ENCODE measurements at places on chromosomes 2 and 18.
A peak's percentile ranks its signal among the peaks of the same experiment; 100 is the strongest.

GRCh38 chr2:236633775-236634560, 64.3 kb downstream of the ACKR3 start:
- DNase-seq, result no peak

DNA sequence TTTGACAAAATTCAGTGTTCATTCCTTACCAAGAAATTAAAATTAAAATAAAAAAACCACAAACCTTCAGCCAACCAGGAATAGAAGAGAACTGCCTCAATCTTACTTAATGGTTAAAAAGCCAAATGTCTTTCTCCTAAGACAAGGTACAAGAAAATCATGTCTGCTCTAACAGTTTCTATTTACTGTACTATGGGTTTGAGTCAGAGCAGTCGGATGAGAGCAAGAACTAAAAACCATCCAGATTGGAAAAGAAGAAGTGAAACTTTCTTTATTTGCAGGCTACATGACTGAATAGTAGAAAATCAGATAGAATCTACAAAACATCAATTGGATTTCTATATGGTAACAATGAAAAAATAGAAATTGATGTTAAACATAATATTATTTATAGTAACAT, 555.5 kb upstream of the TNP1 start:
- no peak for DNase-seq

DNA sequence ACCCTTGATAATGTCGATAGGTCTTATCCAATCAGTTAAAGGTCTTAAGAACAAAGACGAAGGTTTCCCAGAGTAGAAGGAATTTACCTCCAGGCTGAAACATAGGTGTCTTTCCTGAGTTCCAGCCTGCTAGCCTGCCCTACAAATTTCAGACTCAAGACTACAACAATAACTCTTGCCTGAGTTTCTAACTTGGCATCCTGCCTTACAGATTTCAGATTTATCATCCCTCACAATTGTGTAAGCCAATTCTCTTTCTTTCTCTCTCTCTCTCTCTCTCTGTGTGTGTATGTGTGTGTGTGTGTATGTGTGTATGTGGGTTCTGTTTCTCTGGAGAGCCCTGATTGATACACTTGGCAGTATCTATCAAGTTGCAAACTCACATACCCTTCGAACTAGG, 37.2 kb upstream of the B4GALT6 start:
- DNase-seq, result no peak

DNA sequence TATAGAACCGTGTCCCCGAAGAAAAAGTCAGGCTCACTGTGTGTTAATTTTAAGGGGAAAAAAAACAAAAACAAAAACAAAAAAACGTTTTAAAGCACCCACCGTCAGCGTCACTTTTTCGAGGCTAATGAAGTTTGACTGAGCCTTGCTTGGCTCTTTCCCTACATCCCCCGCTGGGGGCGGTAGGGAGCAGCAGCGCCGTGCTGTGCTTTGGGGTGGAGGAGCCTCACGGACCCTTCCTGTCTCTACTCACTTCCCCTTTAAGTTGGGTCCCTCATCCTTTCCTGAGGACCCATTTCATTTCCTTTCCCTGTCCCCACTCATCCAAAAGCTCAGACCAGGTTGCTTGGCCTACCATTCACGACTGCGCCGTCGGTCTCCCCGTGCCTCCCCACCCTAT, 82.8 kb upstream of the RPL31 start:
- no peak for DNase-seq

DNA sequence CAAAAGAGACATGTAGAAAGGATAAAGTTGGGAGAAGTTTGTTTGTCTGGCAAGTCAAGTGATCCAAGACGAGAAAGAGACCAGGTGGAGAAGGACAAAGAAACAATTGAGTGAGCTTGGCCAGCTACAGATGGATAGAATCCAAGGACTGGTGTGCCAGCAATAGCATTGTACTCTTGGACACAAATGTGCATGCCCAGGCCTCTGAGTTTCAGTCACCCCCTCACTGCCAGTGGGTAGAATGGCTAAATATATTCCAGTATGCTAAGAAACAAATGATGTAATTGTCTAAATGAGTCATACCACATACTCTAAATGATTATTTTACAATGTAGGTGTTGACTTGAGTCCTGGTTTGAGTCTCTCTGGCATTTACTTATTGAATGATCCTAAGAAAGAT, 881.3 kb downstream of the LRRTM4 start:
- peak; percentile 41 for DNase-seq

DNA sequence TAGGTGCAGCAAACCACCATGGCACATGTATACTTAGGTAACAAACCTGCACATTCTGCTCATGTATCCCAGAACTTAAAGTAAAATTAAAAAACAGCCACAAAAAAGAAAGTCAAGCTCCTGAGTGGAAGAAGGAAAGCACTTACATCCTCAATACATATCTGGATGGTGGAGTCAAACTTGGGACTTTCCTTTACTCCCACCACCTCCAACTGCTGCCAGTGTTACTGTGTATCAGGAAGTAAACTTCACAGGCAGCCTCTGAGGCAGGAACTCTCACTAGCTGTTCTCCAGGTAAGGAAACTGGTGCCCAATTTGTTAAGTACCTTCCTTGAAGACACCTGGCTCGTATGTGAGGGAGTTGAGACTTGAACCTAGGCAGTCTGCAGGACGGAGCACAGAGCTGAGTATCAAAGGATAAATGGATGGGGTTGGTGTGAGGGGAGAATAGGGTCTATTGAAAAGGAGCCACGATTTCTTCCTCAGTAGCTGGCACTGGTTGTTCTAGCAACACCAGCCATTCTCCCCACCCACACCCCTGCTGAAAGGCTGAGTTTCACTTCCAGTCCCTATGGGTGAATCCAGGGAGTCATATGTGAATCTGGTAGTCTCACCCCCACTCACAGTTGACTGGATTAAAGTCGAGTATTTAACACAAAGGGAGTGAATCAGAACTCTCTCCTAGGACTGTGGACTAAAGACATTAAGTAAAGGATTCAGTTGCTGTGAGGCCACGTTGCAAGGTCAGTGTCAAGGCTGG, 50.0 kb upstream of the GPR39 start:
- no peak for DNase-seq

GRCh38 chr2:214515111-214515510, 104.3 kb downstream of the VWC2L start:
- no peak for DNase-seq

- no peak for DNase-seq
These were observed 39.4 kb downstream of the COBLL1 start for GRCh38 chr2:164802095-164802707.

- no peak for DNase-seq
These were observed 19.1 kb downstream of the KCNK3 start for GRCh38 chr2:26711457-26712161.

DNA sequence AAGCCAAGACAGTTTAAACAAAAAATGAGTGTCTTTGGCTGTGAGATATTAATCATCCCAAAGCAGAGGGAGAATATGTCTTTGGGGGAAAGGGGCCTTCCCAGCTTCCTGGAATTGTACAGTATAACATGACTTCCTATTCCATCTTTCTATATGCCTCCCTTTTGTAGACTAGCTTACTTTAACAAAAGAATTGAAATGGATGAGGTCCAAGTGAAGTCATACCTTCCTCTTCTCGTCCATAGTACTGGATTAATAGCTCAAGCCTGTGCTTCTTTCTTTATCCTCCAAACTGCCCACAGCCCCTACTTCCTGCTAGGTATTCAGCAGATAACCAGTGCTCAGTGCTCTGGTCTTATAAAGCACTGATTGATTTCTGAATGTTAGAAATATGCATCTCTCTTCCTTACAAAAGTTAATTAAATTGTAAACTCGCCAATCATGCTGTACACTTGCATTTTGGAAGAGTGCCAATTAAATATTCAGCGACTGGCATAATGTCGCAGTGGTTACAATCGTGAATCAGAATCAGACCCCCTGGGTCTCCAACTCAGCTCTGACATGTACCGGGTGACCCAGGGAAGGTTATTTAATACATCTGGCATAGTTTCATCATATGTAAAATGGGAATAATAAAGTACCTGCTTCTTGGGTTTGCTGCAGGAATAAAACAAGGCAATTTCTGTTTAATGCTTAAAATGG, 325.1 kb downstream of the RND3 start:
- DNase-seq, result no peak

- DNase-seq, result no peak
These were observed 12.7 kb downstream of the ICOS start for GRCh38 chr2:203949228-203949627.

DNA sequence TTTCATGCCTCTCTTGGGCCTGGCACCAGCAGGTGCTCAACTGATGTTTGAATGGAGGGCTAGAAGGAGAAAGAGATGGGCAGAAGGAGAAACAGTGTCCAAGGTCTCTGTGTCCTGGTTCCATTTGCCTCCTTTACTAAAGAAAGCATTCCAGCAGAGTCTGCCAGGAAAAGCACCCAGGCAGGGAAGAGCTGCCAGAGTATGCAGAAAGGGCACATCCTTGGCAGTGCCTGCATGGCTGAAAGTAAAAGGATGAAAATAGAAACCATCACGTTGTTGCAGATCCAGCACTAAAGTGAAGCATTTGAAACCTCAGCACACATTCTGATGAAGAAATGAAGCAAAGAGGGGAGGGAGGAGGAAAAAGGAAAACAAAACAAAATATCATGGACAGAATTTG, 142.2 kb downstream of the ESCO1 start:
- peak; percentile 8 for DNase-seq

DNA sequence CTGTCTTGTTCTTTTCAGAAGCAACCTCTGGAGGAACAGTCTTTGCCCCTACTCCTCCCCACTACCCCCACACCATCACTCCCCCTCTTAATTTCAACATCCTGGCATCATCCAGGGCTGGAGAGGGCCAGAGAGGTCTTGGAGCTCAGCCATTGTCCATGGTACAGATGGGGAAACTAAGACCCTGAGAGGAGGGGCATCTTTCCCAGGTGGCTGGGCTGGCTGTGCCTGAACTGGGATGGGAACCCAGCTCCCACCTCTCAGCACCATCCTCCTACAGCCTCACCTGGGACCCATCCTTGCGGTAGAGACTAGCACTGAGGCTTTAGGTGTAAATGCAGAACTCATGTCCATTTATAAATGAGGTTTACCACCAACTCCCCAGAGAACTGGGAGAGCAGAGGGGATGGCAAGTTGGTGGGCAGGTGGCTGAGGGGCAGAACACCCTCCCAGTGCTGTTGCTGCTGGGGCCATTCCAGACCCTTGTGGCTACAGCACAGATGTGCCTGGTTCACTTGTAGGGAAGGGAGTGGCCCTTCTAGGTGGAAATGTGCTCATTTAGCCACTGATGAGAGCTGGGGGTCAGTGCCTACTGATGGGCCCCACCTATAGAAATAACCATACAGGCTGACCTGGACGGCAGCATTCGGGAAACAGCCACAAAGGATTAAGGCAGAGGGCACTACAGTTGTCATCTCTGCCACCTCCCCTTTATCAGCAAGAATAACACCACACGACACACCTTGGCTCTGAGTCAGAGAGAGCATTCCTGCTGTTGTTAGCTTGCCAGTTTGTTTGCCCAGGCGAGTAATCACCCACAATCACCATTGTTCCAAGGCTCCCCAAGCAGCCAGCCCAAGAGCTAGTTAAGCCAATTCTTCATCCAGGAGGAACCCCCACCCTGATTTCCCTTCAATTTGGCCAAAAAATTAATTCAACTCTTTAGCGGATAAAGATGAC, 2.1 kb downstream of the MLPH start:
- DNase-seq, result no peak

- no peak for DNase-seq
These were observed 39.7 kb upstream of the LYPD6 start for GRCh38 chr2:149290662-149291061.

DNA sequence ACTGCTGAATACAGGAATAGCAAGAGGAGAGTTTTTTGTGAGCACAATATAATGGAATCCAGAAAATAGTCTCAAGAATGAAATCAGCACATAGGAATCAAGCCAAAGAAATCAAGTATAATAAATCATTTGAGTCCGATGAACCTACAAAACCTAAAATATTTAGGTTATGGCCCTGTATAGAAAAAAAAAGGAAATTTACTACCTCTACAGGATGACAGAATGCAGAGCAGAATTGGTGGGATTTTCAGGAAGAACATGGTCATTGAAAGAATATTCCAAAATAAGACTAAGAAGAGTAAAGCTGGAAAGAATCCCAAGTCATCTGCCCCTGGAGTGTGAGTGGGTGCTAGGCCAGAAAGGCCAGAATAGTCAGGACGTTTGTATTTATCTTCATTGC, 1041.2 kb upstream of the CDH2 start:
- no peak for DNase-seq

All from hippocampal formation (tissue), 2 donors.